ENCODE measurements at places on chromosomes 11 and 22. TPM values are rescaled to one million over a fixed set of nuclear protein-coding genes. Genes with fewer than 3 reads are reported as not detected.

GRCh38 chr11:133900176-133901105 lies 55.1 kb upstream of the SPATA19 start:
- no peak for DNase-seq

DNA sequence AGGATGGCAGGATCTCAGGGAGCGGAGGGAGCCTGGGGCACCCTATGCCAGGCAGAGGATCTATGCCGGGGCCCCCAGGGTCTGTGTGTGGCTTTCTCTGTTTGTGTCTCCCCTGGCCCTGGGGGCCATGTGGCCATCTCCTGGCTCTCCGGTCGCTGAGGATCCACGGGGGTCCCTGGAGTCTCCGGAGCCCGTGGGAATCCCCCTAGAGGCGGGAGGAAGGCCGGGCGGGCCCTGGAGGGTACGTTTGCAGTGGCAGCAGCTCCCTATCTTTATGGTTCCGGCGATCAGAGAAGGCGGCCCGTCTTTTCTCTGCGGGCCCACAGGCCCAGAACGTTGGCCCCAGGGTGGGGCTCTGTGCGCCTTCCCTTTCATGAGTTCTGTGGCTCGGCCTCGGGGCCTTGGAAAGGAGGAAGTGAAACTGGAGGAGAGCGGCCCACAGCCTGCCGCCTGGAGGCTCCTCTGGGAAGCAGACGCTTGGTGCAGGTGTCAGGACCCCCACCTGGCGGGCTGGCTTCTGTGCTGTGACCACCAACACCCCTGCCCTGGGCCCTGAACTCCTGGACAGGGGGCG lies 82.1 kb downstream of the KCNQ1 start:
- no peak for DNase-seq

GRCh38 chr22:24406322-24407277 lies 20.8 kb upstream of the ADORA2A start:
- no peak for DNase-seq

- DNase-seq: peak; percentile 88
Measured at GRCh38 chr11:88284336-88285050, 53.0 kb downstream of the CTSC start.

DNA sequence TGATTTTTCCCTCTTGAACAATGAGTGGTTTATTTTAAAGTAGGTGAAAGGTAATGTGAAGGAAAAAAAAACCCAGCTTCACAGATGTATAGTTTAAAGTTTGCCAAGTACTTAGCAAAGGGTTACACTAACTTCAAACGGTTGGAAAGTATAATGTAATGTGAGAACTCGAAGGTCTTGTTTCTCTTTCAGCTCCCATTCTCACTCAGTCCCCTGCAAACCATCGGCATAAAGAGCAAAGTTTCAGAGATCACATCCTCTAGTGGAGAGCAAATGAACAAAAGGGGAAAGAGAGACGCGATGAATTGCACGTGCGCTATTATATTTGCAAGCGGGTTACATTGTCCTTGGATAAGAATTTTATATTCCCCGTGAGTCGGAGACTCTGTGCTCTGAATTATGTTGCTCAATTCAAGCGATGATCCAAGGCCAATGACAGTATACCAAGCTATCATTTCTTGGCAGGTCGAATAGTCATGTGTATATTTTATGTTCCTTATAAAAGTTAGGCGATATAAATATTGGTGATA lies 37.6 kb upstream of the BIRC3 start:
- peak; percentile 72 for DNase-seq

DNA sequence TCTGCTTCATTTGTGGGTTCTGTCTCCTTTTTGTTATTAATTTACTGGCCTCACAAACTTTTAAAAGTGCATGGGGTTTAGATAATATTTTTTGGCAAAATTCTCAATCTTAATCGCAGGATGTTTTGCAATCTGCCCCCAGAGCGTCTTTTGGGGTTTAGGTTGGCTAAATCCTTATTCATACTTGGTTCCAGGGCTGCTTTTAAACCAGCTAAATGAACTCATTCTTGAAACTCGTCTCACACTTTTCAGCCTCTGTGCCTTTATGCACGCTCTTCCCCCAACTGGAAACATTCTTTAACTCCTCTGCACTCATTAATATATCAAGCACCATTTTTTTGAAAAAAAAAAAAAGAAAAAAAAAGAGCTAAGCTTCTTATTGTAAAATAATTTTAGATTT lies 131.7 kb downstream of the KIF18A start:
- no peak for DNase-seq

GRCh38 chr22:45190202-45190872 lies 26.6 kb downstream of the NUP50 start:
- no peak for DNase-seq

DNA sequence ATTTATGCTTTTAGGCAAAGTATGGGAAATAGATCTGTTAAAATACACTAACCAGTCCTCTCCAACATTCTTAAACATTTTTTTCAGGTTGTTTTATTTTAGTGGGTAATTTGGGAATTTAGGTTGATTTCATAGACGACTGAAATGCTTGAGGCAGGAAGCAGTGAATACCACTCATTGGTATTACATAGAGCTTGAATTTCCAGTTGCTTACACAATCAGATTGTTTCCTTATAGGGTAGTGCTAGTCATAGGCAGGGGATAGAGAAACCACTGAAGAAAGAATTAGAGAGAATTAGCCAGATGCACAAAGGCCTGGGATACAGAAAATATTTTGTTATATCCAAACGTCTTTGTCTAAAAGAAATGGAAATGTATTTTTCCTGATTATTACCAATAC lies 23.9 kb upstream of the LYVE1 start:
- DNase-seq: no peak

GRCh38 chr11:2892215-2892966 lies 6.8 kb upstream of the CDKN1C start:
- peak; percentile 89 for DNase-seq

GRCh38 chr11:12526789-12527188 lies 147.4 kb upstream of the TEAD1 start:
- no peak for DNase-seq

GRCh38 chr11:9765320-9766101 lies 101.6 kb downstream of the SWAP70 start:
- peak; percentile 94 for DNase-seq

GRCh38 chr11:117824571-117825537 lies at the start of gene FXYD2:
FXYD2 (minus strand) TSS chr11:117824744; CDS start chr11:117824678, 66 bp downstream.
- DNase-seq: no peak

GRCh38 chr11:8387141-8387540 lies 123.5 kb upstream of the LMO1 start:
- DNase-seq: no peak

- no peak for DNase-seq
Measured at GRCh38 chr11:117686711-117687110, 110.3 kb downstream of the DSCAML1 start.

DNA sequence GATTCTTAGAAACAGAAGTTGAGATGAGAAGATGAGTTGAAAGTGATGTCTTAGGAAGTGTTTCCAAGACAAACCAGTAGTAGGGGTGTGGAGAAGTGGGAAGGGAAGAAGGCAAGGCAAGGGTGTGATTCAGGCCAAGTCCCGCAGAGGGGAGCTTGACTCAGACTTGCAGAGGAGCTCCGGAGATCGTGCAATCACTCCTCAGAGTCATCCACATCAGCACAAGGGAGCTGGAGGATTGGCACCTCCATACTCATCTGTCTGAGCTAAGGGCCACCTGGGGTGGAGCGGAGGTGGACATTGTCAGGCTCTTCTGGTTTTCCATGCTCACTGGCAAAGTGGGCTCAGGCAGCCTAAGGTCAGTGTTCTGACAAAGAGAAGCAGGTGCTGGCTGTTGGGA lies 44.4 kb downstream of the CHRDL2 start:
- DNase-seq: no peak

GRCh38 chr11:83840326-83840725 lies 554.2 kb upstream of the CCDC90B start:
- DNase-seq: no peak

GRCh38 chr11:130535520-130535919 lies 87.1 kb downstream of the ADAMTS15 start:
- no peak for DNase-seq

DNA sequence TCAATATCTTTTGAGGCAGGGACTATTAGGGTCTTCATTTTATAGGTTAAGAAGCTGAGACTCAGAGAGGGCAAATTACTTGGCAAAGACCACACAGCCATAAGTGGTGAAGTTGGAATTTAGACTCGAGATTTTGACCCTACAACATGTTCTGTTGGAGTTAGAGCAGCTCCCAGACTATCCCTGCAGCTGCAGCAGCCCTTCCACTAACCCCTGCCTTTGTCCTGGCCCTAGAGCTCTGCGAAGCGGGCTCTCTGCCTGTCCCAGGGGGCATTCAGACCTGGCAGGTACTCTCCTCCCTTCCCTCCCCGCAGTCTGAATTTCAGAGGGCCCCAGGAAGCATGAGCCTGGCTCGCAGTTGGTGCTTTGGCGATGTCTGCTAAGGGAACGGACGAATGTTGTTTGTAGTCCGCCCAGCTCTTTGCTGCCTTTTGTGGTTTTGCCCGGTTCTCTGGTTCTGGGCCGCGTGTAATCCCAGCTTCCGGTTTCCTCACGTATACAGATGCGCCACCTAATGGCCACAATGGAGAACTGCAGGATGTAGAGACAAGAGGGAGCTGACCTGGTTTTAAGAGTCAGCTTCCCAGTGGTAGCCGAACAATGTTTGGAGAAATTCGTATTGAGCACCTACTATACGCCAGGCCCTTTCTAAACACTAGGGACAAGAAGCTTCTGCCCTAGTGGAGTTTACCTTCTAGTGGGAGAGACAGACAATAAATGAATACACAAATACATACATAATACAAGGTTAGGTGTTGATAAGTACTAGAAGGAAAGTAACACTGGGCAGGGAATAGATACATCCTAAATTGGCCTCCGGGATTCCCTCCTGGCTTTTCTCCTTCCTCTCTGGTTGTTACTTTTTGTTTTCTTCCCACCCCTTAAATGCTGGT lies 125.2 kb downstream of the ST3GAL4 start:
- DNase-seq: peak; percentile 86

DNA sequence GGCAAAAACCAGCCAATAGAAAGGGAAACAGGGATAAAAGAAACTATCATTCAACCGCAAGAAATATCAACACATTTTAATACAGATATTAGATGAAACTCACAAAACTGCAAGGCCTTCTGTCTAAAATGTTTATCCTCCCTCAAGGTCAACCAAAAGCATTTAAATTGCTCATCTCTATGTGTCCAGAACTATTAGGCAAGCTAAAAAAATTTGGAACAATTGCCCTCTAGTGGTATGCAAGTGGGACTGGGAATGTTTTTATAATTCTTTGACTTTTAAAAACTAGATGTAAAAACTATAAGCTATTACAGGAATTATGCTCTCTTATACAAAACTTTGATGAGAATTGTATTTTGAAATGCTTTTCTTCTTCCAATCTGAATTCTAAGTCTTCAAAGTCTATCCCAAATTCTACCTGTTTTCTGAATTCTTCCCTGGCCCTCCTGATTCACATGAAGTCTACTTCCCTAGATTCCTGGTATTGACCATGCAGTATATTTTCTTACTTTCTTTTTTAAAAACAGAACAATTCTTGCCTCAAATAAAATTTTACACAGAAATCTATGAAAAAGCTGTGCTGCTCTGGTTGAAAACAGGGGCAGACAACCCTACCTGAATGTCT lies 4.9 kb downstream of the CWC15 start:
- DNase-seq: peak; percentile 12

DTX4 gene
- polyA plus RNA-seq: 21.1 TPM

BARX2 gene
- polyA plus RNA-seq: 1.7 TPM

FAM83F gene
- polyA plus RNA-seq: 0.26 TPM

SLC25A45 gene
- 9.4 TPM for polyA plus RNA-seq

OR8D1 gene
- polyA plus RNA-seq: not detected

GPHA2 gene
- not detected for polyA plus RNA-seq

APOC3 gene
- 1.8 TPM for polyA plus RNA-seq

PNPLA3 gene
- 0.41 TPM for polyA plus RNA-seq

ADORA2A gene
- polyA plus RNA-seq: 7.6 TPM

CARD18 gene
- polyA plus RNA-seq: not detected

RHOD gene
- polyA plus RNA-seq: 9.8 TPM

PAMR1 gene
- polyA plus RNA-seq: 6.8 TPM

FXYD2 gene
- polyA plus RNA-seq: 1.4 TPM

ZNF215 gene
- polyA plus RNA-seq: 0.76 TPM

OR4D5 gene
- polyA plus RNA-seq: not detected

OMP gene
- not detected for polyA plus RNA-seq

All from muscle of back (tissue), 13 donors.